ENCODE measurements at places on chromosomes 1 and 21.

- DNase-seq, result no peak
Observed at GRCh38 chr21:40837456-40837855, 9.5 kb downstream of the DSCAM start.

DNA sequence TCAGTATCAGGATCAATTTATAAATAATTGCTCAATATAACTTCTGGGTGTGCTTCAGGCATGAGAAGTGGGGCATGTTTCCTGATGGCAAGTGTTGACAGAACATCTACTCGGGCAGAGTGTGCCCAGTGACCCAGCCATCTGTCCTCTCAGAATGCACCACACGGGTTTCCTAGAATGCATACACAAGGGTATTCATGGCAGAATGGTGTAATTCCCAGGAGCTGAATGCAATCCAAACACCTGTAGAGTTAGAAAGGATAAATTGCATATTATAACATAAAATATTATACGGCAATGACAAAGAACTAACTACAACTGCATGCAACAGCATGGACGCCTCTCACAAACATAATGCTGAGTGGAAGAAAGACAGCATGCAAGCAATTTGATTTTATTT, 391.9 kb downstream of the SIPA1L2 start:
- DNase-seq, result no peak

GRCh38 chr1:107833061-107833460, 131.9 kb downstream of the VAV3 start:
- no peak for DNase-seq

GRCh38 chr1:162444903-162445302, 33.0 kb upstream of the SH2D1B start:
- DNase-seq, result no peak

All from left kidney (tissue), 8 donors.